ENCODE measurements at places on chromosomes 16 and 17.

- no peak for DNase-seq
Measured at GRCh38 chr16:8568231-8568617, 22.1 kb downstream of the TMEM114 start.

- DNase-seq: no peak
Measured at GRCh38 chr17:33377837-33378595, 84.9 kb upstream of the ASIC2 start.

DNA sequence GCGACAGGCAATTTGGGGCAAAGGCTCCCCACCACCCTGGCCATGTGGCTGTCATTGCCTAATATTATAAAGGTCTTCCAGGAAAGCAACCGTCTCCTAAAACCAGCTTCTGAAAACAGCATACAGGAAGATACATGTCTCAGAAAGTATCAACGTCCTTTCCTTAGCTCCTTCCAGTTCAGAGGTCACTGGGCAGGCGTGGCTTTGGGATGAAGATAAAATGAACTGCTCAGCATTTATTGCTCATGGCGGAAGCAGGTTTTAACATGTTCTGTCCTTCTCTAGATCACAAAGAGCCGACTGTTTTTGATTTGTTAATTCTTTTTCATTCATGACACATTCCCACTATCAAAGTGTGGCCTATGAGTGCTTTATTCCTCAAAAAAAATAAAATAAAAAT is 8.0 kb downstream of the CFAP20 start:
- no peak for DNase-seq

- no peak for DNase-seq
Measured at GRCh38 chr17:18253947-18254821, 4.4 kb downstream of the FLII start.

DNA sequence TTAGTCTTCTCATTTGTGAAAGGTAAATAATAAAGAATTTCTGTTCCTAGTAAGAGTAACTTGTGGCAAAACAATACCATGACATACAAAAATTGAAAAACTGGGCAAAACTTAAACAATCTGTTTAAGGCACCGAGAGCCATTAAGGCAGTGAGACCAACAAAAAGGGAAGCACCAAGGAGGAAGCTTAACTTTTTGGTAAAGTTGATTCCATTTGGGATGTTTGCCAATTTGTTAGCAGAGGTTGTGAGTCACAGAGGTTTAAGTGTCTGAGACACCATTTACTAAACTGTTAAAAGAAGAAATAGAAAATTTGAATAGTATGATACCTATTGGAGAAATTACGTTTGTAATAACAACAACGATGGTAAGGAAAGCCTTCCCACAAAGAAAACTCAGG is 4.9 kb downstream of the SLC35G3 start:
- DNase-seq: peak; percentile 16

Data from globus pallidus (tissue), 1 donor.